ELF-1 (cell line): ENCODE measurements at places on chromosomes 1 and 21.
A peak's percentile ranks its signal among the peaks of the same experiment; 100 is the strongest.

DNA sequence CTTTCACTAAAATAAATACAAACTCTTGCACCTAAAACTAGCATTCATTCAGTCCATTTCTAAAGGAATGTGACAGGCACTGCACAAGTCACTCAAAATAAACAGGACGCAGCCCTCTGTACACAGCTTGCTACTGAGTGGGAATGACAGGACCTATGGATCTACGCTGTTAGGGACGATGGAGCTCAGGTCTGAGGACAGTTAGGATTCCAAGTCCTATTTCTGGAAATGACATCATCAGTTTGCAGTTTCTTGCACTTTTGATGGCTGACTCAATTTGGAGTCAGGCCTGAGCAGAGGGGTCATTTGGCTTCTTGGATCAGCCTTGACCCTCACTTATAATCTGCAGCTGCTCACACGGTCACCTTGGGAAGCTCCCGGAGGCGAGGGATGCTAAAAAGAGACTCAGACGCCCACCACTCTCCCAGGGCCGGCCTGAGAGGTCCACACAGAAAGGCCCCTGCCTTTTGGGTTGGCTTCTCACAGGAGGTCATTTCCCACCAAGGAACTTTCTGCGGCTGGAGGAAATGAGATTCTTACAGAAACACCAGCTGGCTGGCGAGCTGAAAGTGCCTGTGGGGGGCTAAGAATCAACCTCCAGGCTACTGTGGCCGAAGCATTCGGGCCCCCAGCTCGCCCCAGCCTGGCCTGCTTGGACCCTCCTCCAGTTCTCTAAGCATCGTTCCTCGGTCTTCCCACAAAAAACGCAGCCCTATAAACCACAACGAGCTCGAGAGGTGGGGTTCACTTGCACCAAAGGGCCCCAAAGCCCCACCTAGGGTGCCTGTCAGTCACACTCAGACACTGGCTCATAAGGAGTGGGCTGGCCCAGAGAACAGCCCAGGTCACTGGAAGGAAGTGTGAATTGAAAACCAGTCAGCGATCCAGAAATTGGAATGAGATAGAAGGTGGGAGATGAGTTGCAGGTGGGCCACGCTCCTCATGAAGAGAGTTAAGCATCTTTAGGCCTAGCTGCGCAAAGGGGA, 8.9 kb upstream of the PDE9A start:
- DNase-seq = no peak

DNA sequence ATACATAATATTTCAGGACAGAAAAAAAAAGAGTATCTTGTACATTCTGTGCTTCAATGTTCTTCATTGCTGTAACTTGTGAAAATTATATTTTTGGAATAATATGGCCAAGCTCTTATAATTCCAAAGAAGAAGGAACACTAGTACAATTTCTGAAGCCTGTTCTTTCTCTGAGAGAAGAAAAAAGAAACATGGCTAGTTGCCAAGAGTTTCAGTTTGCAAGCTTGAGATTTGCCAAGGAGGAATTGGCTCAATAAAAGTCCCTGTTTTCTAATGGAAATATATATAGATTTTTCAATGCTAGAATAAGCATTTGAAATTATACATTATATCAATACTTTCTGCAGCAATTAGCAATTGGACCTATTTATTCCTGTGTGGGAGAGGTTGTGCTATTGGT, 285.2 kb upstream of the NEGR1 start:
- DNase-seq = no peak

- no peak for DNase-seq
These were observed 33.6 kb downstream of the CHML start for GRCh38 chr1:241606544-241606943.

- no peak for DNase-seq
These were observed 24.2 kb upstream of the CDC14A start for GRCh38 chr1:100328133-100328532.

GRCh38 chr1:233639611-233640010, 25.7 kb downstream of the KCNK1 start:
- DNase-seq = no peak

DNA sequence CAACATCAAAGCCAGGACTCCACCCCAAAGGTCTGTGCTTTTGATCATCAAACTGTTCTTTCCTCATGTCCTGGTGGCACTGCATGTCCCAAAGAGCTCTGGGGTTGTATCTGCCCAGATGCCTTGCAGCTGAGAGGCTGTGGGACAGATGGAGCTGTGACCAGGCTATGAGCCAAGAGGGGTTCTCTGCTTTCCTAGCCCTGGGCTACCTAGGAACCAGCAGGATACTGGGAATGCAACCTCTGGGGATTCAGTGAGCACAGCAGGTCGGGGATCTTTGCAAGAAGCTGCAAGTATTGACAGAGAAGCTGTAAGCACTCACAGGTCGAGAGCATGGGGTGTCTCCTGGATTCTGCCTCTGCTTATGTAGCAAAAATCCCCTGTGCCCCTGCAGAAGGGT, 186.6 kb downstream of the GRIK3 start:
- peak; percentile 50 for DNase-seq

- no peak for DNase-seq
These were observed 21.4 kb upstream of the LBR start for GRCh38 chr1:225449261-225449660.

GRCh38 chr1:59322814-59323213, 25.9 kb downstream of the FGGY start:
- no peak for DNase-seq

- DNase-seq = no peak
These were observed 174.5 kb upstream of the RUNX1 start for GRCh38 chr21:35223480-35224156.

- peak; percentile 52 for DNase-seq
These were observed 62.5 kb upstream of the DMRTB1 start for GRCh38 chr1:53396573-53397268.

GRCh38 chr1:68183895-68184294, 48.4 kb downstream of the WLS start:
- DNase-seq = no peak

- no peak for DNase-seq
These were observed 54.9 kb downstream of the NVL start for GRCh38 chr1:224274970-224275626.

- no peak for DNase-seq
These were observed 28.5 kb upstream of the LRRC8C start for GRCh38 chr1:89604414-89604735.

DNA sequence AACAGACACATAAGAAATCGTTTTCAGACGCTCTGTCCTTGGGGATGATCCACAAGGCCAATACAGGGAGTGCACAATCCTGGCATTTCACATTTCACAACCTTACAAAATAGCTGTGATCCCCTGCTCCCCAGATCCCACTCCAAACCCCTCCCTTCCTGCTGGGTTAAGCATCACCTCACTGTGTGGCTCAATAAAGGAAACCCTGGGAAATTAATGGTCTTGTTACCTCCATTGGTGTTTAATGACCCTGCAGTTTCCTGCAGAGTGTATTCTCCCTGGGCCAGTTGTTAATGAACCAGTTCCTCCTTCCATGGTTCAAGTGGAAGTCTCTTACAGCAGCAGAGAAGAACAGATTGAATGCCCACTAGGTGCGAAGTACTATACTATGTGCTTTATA, 334.7 kb downstream of the OMA1 start:
- DNase-seq = no peak

DNA sequence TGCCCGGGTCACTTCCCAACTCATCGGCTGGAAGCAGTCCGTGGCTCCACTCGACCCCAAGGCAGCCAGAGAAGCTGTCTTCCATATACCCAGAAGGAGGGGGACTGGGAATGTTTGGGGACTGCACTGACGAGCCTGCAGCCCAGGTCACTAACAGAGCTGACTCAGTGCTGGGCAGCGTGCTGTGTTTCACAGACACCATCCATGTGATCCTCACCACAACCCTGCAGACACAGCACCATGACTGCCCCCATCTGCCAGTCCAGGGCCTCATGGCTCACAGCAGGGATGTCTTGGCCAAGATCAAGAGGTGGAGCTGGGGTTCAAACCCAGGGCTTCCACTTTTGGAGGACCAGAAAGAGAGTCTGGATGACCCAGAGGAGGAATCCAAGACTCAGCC, 67.9 kb downstream of the KLHDC7A start:
- no peak for DNase-seq

- DNase-seq = peak; percentile 41
These were observed 3.6 kb downstream of the ADGRL2 start for GRCh38 chr1:81804312-81804711.

GRCh38 chr1:245153081-245153551, 1.7 kb upstream of the KIF26B start:
- DNase-seq = peak; percentile 89

- peak; percentile 8 for DNase-seq
These were observed 355.5 kb downstream of the LMO4 start for GRCh38 chr1:87684194-87684593.

- no peak for DNase-seq
These were observed 28.1 kb downstream of the DNASE2B start for GRCh38 chr1:84426376-84426775.

DNA sequence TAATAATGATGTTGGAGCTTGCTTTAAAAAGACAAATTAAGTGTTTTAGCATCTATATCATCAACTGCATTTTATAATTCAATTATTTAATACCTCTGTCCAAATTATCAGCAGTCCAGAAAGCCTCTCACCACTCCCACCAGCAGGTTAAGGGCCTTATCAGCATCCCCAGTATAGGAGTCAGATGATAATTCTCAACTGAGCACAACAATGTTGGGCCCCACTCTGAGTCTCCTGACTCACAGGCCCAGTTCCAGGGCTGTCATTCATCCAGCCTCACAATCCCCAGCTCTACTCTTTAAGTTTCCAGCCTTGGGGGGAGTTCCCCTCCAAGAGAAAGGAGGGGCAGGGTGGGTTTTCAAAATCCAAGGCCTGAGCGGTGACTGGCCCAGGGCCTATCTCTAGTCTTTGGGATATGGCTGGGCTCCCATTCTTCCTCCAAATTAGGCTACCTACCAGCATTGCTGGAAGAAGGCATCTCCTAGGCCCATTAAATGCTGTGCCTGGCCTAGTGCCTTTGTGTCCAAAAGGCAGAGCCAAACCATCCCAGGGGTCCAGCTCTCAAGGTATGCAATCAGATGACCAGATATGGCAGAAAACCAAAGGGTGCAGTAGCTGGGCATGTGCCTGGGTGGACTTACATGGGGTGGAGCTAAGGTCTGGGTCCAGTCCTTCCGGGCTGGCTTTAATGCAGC, 134.1 kb downstream of the GLUL start:
- DNase-seq = no peak
